ENCODE measurements at places on chromosomes 11 and 22.

GRCh38 chr11:88042238-88042637 is 133.0 kb downstream of the RAB38 start:
- DNase-seq = no peak

DNA sequence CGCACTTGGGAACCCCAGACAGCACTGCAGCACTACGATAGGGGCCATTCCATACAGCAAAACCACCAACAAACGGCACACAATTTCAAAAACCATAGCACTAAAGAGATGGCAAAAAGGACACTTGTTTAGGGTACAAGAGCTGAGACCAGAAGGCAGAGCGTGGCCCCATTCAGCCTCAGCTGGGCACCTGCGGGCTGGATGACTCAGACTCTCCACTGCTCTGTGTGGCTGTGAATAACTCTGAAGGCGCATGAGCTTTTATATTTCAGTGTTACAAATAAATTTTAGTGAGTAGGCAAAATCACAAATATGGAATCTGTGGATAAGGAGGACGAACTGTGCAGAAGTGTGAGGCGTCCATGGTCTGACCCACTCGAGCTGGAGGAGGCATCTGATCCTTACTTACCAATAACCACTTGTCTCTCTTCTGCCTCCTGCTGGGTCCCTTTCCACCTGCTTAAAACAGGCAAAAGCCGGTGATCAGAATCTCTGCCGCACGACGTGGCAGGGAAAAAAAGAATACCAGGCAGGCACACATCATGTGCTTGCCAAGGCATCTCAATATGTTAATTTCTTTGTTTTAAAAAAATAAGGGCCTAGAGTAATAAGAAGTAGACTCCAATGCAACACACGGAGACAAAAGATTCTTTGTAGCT is 325.7 kb downstream of the SHANK2 start:
- no peak for DNase-seq

DNA sequence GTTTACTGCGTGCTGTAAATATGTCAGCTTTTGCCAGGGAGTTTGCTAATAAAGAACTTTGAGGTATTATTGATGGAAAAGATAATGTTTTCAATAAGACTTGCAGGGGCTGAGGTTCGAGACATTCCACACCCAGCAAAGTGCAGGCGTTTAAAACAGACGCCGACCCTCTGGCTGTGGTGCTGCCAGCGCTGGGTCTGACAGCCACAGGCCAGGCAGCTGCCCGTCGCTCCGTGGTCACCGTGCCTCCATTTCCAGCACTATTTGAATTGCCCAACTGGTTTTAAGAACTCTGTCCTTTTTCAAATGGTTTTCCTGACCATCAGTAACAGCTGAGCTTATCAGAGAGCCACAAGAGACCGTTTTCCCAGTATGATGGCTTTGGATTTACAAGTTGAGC is 28.1 kb upstream of the ALX4 start:
- no peak for DNase-seq

DNA sequence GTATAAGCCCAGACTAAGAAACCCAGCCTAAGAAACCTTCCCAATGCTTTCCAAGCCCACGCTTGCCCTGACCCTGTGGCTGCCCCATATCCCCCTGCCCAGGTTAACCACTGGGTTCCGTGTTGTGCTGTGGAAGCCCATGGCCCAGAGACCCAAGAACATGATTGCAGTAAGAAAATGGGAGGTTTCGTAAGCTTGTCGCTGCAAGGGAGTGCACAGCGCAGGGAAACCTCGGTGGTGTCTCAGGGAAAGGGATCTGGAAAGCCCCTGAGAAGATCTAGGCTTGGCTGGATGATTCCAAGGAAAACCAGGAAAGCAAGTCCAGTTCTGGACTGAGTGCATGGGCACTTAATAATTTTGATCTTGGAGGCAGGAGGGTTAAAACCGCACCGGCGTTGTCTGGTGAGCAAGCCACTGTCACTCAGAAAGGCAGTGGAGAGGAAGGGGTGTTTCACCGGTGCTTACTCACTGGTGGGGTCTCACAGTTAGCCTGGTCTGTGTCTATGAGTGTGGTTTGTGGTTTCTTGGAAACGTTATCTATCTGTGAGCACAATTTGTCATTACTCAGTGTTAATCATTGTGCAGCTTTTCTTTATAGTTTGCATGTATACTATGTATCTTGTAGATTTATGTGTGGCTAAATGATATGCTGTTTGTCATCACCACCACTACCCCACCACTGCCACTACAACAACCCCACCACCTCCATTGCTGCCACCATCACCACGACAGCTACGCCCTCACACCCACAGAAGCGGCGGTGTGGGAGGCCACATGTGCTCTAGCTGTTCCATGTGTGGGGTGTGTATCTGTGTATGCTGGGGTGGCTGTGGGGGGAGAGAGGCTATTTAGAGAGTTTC is 53.3 kb upstream of the PRDM11 start:
- no peak for DNase-seq

- no peak for DNase-seq
Measured at GRCh38 chr22:49368221-49368975, 459.3 kb downstream of the BRD1 start.

DNA sequence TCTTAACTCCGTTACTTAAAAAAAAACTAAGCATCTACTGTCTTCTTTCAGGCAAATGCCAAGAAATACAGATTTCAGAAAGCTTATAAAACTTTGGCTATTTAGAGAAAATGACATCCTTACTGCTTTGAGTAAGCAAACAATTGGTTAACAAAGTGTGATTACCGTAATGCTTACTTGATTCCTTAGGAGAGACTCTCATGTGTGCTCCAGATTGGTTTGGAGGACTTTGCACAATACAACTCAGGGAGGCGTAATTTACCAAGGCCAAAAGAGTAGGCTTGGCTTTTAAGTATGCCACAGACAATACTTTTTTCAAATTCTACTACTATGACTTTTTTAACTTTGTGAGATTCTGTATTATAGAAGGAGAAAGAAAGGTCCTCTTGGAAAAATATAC is 76.9 kb upstream of the ALKBH3 start:
- DNase-seq = no peak
